ENCODE measurements at places on chromosomes 1 and 21. TPM values are rescaled to one million over a fixed set of nuclear protein-coding genes. Genes with fewer than 3 reads are reported as not detected.

The UBE2U gene
- total RNA-seq, result 0.85 TPM

GRCh38 chr1:110007046-110007830 is 22.7 kb downstream of the AHCYL1 start:
- DNase-seq, result no peak

- DNase-seq, result no peak
Observed at GRCh38 chr1:41740630-41741239, 178.0 kb downstream of the HIVEP3 start.

DNA sequence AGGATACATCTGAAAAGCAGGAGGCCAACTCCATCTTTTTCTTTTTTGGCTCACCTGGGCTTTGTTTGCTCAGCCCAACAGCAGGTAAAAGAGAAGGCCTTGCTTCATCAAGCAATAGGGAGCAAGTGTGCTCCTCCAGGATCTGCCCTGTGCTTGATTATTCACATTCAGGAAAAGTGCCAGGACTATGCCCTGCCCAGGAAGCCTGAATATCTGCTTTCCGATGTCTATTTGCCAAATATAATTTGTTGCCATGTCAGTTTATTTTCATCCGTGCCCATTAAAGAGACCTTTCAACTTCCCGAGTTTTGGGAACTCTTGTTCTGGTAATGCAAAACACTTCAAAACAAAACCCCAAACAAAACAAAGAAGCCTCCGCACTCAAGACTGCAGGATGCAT is 185.3 kb downstream of the CDC7 start:
- no peak for DNase-seq

DNA sequence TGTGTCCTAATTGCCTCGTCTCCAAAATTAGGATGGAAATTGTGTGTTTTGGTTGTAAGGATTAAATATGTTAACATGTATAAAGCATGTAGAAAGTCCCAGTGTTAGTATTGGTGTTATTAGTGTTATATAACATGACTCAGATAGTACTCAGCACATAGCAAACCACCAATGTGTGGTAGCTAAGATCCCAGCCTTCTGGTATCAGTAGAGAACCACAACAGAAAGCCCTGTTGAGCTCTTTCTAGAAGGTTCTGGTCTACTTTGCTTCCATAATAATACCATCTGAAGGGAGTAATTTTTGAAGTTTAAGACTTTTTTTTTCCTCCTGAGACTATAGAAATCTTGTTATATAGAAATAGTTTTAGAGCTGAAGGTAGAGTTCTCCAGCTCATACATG is 259.3 kb upstream of the SGIP1 start:
- no peak for DNase-seq
